ENCODE measurements at places on chromosomes 7 and 10.

- no peak for DNase-seq
These were observed 137.6 kb upstream of the THSD7A start for GRCh38 chr7:11969643-11970042.

GRCh38 chr7:13321316-13321715 lies 633.9 kb downstream of the ARL4A start:
- no peak for DNase-seq

DNA sequence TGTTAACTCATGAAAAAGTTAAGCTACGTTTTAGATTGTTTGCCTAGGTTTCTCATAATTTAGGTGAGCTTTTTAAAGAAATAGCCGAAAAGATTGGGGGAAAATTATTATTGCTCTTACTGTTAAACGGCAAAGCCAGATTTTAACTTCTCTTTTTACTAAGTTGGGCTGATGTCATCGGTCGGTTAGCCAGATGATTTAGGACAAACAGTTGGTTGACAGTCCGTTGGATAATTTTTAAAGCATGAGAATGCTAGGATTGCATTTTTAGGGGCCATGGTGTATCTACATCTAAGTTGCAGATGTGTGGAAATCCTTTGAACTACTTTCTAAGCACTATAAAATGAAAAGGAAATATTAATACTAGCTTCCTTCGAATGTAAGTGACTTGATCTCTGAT lies 280.9 kb upstream of the AKR1E2 start:
- no peak for DNase-seq

DNA sequence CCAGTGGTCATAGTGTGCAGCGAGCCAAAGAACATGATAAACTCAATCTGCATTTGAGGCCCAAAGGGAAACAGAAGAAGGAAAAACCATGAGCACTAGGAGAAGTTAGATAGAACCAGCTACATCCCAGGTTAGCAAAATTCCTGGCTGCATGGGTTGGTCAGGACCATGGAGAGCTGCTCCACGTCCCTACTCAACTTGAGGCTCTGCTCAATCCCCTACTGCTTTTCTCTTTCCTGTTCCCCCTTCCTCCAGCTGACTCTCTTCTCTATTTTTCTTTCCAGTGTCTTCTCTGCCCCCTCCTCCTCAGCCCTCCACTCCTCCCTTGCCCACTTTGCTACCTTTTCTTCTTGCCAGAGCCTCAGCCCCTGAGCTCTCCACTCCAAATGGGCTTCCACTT lies 21.9 kb upstream of the VSIR start:
- DNase-seq, result no peak

DNA sequence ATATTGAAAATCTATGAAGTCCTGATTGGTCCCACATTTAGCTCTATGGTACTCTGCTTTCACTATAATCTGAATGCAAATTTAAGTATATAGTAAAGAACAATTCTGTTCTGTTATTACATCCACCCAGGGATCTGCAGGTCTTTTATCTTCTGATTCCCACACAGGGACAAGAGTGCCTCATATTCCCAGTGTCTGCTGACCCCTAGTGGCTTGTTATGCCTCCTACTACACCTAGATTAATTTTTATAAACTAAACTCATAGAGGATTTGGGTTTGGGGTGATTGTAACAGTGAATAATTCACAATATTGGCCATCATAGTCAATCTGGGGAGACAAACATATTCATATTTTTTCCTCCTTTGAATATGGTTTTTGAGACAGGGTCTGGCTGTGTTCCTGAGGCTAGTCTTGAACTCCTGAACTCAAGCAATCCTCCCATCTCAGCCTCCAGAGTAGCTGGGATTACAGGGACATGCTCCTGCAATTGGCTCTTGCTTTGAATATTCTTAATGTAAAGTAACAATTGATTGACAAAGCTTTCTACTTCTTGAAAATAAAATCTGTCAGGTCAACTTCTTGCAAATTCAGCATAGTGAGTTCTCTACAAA lies 282.1 kb downstream of the KCND2 start:
- no peak for DNase-seq

- no peak for DNase-seq
These were observed 101.5 kb downstream of the FOXL3 start for GRCh38 chr7:391411-391951.

GRCh38 chr10:29771376-29771775 lies 136.6 kb upstream of the SVIL start:
- no peak for DNase-seq

DNA sequence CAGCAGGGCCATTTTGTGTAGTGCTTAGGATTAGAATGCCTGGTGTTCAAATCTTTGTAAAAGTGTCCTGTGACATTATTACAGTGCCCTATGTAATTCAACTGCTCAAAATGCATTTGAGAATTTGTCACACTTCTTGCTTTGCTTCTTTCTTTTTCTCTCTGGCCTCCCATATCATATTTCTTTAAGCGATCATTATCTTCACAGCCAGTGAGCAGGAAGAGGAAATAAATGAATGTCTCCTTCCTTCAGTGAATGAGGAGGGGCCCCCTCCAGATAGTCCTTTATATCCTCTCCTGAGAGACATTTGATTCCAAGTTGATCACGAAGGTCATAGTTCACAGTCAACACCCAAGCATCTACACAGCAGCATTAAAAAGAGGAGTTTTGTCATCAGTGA lies 425.1 kb upstream of the NPVF start:
- DNase-seq, result no peak

- DNase-seq, result no peak
These were observed 64.1 kb downstream of the CFAP58 start for GRCh38 chr10:104417637-104418292.

All from activated T-cell treated with anti-CD3 and anti-CD28 coated beads, Interleukin-2, amount 50 U/mL, for 24 hours (primary cell).